Cerebellar nuclear complex (tissue), 1 donor: ENCODE measurements at places on chromosomes 7 and 10.

DNA sequence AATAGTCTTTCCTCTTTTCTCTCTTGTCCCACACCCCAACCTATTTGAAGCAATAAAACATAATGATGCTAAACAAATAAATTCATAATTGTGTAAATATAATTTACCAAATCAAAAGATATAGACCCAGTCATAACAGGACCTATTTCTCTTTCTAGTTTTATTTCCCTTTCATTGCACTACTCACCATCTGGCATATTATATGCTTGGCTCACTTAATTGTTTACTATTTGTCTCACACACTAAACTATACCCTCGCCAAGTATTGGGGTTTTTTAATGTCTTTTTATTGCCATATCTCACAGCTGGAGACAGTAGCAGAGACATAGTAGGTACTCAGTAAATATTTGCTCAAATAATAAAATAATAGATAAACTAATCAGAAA lies 597.5 kb upstream of the PCDH15 start:
- DNase-seq: no peak

DNA sequence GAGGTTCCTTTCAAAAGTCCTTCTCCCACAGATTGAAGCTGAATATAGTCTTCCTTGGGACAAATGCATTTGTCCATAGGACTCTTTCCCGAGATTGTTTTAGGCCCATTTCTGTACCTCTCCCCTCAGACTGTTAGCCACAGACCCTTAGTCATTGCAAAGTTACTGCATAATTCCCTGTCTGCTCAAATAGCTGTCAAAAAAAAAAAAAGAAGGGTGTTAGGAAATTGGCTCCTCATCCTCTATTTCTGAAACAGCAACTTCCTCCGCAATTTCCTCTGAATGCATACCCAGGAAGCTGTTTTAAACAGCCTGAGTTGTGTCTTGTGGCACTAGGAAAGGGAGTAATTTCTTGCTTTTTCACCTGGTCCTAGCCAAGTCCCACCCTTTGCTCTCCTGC lies 5.4 kb downstream of the LRRC4 start:
- DNase-seq: no peak

- DNase-seq: no peak
These were observed 189.5 kb downstream of the ANK3 start for GRCh38 chr10:60200012-60200681.

GRCh38 chr10:110023785-110024465 lies 16.1 kb downstream of the ADD3 start:
- no peak for DNase-seq

DNA sequence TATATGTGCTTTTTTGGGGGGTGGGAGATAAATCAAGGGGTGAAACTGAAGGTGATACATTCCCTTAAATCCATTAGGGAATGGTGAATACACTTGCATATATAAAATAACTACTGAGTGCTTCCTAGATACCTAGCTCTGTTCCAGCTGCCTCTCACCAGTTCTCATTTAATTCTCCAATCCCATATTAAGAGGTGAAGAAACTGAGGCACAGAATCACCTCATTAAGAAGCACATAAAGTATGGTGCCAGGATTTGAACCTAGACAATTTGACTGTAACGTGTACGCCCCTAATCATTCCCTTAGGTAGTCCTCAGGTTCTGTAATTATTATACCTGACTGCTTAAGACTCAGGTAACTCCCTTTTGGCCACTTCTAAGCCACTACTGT lies 1.5 kb upstream of the SFR1 start:
- DNase-seq: no peak

DNA sequence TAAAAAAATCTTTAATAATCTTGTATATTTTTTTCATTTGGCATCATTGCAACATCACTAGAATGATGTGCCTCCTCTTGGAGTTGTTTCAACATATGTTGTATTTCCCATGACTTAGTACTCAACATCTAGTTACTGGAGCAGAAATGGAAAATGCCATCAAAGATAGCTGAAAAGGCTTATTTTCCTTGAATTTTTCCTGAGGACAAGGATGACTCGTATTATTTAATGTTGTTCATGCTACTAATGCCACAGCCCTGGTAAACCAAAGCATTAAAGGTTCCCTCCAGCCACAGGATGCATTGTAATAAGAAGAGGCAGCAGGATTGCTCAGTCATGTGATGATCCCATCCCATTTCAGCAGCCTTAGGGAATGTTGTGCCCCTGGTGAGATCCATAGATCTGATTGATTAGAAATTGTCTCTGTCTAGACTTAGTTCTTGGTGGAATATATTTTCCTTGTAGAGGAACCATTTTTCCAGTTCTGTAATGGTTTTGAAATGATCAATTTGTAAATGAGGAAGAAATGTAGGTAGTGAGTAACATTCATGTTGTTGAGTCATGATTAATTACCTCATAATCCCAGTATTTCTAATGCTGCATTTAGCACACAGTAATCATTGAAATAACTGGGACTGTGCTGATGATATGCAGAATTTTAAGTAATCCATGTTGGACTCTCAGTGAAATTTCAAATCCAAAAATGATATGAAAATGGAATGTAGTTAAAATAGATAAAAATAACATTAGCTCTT lies 91.3 kb upstream of the SMIM30 start:
- DNase-seq: no peak

- no peak for DNase-seq
These were observed 13.4 kb downstream of the SLC13A4 start for GRCh38 chr7:135714534-135715009.

GRCh38 chr10:13347043-13347499 lies 1.0 kb downstream of the SEPHS1 start:
- DNase-seq: no peak

GRCh38 chr10:131047501-131047900 lies 264.0 kb downstream of the TCERG1L start:
- DNase-seq: no peak

GRCh38 chr10:111956841-111957240 lies 226.7 kb downstream of the GPAM start:
- no peak for DNase-seq

- no peak for DNase-seq
These were observed 315.0 kb downstream of the CRPPA start for GRCh38 chr7:16106300-16106699.

DNA sequence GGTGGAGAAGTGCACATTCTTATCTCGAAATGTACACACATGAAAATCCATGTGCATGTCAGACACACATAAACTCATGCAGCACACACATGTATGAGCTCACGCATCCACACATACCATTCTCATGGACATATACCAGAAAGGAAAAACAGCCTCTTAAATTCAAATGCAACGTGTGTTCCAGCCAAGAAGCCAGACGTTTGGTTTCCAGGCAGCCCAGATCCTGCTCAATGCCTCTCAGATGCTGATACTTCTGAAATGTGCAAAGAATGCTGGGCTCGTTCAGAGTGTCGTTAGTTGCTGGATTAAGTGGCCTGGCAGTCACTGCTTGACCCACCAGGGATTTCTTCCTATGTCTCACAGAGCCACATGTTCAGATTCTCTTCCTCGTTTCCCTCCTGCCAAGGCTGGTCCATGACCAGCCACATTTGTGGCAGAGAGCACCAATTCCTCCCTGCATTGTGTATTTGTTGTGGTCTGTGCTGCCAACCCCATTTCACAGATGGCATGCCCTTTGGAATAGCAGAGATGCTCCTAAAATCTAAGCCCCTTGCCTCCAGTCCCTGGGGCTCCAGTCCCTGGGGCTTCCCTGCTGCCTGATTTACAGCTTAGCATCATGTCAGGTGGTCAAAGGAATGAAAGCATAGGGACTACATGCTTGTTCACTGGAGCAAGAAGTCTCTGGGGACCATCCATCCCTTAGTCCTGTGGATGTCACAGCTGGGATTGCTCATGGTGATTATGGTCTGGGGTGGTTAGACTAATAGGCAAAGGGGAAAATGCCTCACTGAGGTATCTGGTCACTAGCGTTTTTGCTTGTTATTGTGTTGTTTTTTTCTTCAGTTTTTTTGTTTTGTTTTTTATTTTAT lies 426.6 kb downstream of the PLXNA4 start:
- DNase-seq: no peak

DNA sequence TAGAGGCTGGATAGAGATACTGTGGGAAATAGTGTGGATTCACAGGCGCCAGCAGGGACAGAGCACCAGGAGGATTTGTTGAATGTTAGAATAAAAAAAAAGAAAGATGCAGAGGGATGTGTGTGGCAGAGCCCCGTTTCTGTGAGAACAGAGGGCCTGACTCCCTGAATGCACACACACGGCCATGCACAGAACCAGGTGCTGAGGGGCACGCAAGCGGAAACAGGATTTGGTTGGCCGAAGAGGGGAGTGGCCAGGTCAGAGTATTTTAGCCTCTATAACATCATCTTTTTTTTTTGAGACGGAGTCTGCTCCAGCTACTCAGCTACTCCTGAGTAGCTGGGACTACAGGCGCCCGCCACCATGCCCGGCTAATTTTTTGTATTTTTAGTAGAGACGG lies 21.9 kb downstream of the IQCE start:
- DNase-seq: no peak

- DNase-seq: no peak
These were observed 12.7 kb downstream of the ABCA13 start for GRCh38 chr7:48183965-48184364.

DNA sequence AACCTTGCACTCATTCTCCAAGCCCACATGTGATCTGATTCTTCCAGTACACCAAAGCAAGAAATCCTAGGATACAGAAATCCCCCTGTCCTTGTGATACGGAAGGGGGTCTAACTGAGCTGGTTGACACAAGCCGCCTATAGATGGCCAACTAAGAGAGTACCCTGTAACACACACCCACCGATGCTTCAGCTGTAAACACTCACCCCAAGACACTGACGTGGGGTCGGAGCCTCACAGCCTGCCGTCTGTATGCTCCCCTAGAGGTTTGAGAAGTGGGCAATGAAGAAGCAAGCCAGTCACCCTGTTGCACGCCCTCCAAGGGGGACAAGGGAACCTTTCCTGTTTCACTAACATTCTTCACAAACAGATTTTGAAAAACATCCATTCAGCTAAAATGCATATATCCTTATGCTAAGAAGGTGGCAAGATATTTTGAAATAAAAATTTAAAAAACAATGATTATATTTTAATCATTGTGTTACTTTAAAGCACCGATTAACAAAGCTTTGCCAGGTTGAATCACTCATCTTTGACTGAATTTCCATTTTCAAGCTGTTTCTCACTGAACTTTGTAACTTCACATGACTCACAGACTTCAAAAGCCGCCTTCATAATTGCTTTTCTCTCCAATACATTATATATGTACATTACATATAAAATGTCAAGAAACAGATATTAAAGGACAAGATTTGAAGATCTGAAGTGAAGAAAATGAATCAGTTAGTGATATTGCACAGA lies 329.3 kb downstream of the ARL4A start:
- no peak for DNase-seq

DNA sequence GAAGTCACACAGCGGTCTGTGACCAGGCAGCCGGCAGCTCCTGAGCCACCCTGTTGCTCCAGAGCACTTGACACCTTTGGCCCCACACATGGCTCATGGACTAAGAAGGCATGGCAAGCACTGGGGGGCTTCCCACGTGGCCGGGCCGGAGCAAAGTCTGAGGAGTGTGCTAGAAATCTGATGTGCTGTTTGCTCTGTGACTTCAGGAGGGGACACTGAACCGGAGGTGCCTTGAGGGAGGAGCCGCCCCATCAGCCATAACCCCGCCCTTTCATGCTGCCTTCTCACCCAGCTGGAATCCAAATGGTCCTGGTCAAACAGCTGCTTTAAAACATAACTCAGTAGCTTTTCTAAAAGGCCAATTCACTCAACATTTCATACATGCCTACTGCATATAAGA lies 33.5 kb downstream of the PROSER2 start:
- DNase-seq: no peak

DNA sequence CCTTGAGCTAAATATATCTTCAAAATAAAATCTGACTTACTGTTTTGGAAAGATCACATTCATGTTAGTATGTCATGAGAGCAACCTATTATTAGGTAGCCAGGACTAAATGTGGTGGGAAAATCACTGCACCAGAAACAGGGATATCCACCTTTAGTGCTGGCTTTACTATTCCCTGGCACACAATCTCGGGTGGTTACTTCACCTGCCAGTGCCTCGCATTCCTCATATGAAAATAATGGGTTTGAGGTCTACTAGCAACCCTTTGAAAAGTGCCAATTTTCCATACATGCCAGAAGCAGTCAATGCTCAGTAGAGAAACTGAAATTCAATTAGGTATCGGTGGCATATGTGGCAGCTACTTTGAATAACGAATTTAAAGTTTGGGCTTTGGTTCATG lies 36.8 kb downstream of the PTN start:
- no peak for DNase-seq

DNA sequence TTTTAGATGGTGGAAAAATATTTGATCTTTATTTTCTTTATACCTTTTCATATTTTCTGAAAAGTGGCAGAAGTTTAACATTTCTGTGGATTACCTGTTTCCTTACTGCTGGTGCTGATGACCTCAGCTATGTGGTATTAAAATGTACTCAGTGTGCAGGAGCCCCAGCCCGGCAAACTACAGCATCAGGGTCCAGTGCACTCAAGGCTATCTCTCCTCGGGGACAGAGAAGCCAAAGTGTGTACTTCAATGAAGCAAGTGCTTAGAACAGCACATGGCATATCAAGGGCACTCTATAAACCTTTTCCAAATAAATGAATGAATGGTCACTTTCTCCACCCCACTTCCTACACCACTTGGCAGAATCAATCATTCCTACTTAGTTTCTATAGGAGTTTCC lies 111.8 kb downstream of the HIP1 start:
- DNase-seq: no peak

- no peak for DNase-seq
These were observed 1.6 kb upstream of the KBTBD2 start for GRCh38 chr7:32893207-32893524.

GRCh38 chr7:108091461-108091831 lies 38.7 kb downstream of the LAMB4 start:
- no peak for DNase-seq

GRCh38 chr7:17680026-17680425 lies 260.3 kb downstream of the SNX13 start:
- DNase-seq: no peak

GRCh38 chr7:77327067-77327931 lies 88.8 kb downstream of the GSAP start:
- no peak for DNase-seq

- DNase-seq: no peak
These were observed 107.2 kb upstream of the RELN start for GRCh38 chr7:104096683-104097082.

DNA sequence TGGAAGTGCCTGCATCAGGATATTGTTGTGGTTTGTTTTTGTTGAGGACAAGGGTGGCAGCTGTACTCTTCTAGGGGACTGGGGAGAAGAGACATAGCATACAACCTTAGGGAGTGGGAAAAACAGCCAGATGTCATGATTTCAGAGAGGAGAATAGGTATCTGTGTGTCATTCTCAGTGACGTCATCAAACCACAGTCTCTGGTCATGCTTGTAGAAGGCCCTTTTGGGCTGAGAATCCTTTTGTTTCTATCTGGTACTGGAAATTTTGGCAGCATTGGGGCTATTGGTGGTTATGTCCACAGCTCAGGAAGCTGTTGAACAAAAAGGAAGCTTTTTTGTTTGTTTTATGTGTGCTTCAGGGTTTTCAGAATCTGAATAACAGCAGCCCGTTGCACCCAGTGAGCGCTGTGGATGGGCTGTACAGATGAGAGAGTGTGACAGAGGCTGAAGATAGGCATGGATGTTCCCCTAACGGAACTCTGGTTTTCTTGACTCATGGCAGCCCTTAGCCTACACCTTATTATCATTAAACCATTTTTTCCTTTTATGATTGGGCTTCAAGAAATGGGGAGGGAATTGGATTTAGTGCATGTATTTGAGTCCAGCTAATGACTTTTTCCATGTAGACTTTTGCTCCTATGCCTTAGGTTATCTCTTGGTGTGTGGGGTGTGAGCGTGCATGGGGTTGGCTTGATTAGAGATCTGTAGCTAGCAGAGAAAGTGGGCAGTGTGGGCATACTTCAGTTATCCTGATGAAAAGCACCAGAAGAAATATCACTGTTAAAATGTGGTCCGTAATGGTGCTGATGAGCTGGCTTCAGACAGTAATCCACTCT lies 65.7 kb downstream of the SND1 start:
- DNase-seq: no peak
